Left cardiac atrium (tissue), 4 donors: ENCODE measurements at places on chromosomes 12 and 14. TPM values are rescaled to one million over a fixed set of nuclear protein-coding genes. Genes with fewer than 3 reads are reported as not detected.

LHX5 gene
- not detected for total RNA-seq

GLT1D1 gene
- total RNA-seq, result 0.38 TPM

KLHL33 gene
- 0.34 TPM for total RNA-seq

TMEM179 gene
- total RNA-seq, result 1.0 TPM

HSPA2 gene
- 29.8 TPM for total RNA-seq

MSI1 gene
- 6.2 TPM for total RNA-seq

EPS8 gene
- 46.0 TPM for total RNA-seq
